Large intestine (tissue), 12 donors: ENCODE measurements at places on chromosomes 6 and 20. TPM values are rescaled to one million over a fixed set of nuclear protein-coding genes. Genes with fewer than 3 reads are reported as not detected.
A peak's percentile ranks its signal among the peaks of the same experiment; 100 is the strongest.

The CDSN gene
- polyA plus RNA-seq, result not detected

The RBPJL gene
- polyA plus RNA-seq, result not detected

The OXT gene
- polyA plus RNA-seq, result 5.2 TPM

- no peak for DNase-seq
Observed at GRCh38 chr6:44976677-44977641, 351.2 kb upstream of the RUNX2 start.

GRCh38 chr6:32327103-32327502 lies 44.6 kb downstream of the TSBP1 start:
- DNase-seq, result no peak

DNA sequence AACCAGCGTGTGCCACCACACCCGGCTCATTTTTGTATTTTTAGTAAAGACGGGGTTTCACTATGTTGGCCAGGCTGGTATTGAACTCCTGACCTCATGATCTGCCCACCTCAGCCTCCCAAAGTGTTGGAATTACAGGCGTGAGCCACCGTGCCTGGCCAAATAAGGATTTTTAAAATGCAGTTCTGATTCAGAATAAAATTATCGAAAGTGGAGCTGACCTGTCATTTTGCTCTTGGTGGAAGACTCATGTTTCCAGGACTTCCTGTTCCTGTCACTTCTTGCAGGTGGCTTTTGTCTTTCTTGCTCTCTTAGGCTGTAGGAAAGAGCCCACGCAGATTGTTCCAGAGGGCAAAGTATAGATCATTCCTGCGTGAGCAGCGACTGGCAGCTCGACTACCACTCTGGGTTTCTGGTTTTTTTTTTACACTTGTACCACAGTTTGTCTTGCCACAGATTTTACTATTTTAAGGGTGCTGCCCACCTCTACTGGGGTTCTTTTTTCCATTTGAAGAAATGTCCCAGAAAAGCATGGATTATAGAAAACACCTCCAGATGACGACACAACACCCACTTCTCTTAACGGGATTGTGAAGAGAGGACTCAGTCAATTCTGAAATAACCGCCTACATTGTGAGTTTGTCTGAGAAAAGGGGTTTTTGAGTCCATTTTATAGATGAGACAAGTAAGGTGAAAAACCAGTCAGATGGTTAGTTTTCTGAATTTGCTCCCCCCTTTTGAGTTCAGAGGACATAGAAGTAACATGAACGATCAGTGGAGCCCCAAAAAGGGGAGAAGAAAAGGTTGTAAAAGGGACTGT lies 7.5 kb downstream of the JARID2 start:
- DNase-seq, result peak; percentile 16

DNA sequence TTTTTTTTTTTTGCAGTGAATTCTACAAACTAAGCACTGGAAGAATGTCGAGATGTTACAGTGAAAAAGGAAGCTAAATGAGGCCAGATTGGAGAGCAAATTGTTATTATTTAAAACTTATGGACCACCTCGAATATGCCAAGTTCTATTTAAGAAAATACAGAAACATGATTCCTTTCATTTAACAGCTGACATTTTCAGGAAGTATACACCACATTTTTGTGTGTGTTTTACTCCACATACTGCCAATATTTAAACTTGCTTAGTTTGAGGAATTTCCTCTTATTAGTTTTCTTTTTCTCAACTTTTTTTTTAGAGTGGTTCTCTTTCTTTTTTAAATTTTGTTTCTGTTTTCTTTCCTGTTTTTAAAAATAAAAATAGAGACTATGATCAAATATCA lies 37.0 kb upstream of the GCLC start:
- no peak for DNase-seq

DNA sequence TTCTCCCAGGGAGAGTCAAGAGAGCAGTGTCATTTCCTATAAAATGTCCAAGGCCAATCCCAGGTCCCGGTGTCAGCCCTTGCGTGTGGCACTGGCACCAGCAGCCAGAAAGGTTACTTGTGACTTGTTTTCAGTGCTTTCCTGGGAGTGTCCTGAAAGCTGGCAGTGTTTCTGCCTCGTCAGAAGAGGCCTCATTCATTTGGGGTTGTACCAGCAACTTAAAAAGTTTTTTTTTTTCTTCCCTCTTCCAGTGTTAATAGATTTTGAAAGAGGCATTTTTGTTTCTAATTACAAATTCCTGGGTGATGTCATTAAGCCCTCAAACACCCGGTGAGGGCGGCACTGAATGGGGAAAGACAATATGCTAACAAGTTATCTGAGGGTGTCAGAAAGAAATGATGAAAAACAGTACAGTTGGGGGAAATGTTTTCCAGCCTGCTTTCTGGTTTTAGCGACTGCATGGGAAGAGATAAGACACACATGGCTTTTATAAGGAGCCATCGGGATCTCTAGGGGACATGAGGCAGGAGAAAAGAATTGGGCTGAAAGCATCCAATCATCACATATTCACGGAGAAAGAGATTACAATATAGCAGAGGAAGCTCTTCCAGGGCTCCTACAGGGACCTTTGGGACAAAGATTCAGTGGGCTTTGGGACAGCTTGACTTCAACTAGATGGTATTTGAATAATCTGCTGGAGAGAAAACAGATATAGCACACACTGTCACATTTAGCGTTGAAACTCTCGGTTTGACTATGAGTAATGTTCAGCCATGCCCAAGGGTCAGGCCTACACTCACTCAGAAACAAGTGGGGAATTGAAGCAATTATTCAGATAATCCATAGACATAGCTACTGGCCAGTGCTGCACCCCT lies 153.0 kb downstream of the BCAS1 start:
- DNase-seq, result no peak

DNA sequence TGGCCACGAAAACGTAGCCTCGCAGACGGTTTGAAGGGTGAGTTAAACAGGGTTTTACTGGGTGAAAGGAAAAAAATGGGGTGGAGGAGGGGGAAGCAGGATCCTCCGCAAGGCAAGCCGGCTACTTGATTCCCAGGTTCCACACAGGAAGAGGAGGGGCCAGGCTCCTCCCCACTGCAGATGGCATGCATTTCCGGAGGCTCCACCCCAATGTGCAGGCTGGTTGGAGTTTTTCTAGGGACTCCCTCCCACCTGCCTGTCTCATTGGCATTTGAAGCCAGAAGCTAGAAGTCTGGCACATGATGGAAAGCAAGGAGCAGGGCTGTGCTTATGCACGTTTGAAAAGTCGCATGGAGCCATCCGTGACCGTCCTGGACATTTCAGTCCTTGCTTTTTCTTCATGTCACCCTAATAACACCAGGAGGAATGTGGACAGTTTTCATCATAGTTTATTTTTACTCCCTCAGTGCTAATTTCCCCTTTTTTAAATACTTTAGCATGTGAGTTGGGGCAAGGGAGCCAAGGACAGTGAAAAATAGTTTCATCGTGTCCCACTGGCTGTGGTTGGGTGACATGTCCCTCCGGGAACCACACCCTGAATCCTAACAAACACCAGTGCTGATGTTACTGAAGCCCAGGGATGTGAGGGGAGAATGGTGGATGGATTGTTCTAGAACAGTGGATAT lies 100.1 kb upstream of the INSM1 start:
- DNase-seq, result no peak

DNA sequence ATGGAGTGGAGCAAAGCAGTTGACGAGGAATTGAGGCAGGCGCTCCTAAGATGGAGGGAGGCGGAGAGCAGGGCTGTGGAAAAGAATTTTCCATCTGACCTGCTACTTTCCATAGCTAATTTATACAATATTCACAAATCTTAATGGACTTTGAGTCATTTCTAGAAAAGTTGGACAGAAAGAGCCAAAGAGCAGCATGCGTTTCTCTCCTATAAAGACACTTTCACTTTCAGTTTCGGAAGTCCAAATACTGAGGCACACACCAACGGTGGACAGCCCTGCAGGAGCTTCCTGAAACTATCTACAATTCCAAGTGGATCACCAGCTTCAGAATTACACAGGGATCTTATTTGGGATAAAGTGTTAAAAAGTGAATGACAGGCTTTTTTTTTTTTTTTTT lies 43.5 kb downstream of the PANK2 start:
- no peak for DNase-seq

DNA sequence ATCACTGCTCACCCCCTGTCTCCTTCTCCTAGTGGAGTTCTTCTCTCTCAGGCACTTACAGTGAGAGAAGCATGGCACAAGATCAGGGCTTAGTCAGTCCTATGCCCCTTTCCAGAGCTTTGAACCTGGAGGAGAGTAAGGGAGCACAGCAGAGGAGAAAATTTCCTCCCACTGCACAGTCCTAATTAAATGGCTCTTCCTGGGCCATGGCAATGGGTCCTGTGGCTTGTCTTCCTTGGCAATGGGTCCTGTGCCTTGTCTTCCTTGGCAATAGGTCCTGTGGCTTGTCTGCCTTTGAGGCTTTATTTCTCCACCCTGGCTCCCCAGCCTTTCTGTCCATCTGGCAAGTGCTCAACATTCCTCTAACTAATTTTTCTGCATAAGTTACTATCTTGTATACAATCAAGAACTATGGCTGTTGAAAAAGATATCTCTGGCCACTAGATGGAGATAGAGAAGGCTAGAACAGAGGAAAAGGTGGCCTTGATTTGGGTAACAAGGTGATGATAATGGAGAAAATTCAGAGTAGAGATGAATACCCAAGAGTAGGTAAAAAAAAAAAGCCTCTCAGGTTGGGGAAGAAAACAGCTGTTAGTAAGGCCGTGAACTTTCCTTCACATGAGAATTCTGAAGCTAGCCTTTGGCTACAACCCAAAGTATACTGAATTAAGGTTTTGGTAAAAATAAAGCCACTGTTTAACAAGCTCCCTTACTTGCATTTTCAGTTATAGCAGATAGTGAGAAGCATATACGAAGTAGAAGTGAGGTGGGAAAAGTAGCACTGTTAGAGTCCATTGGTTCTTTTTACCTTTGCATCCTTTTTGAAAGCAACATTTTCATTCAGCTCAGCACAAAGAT lies 504.9 kb downstream of the DOK5 start:
- no peak for DNase-seq

GRCh38 chr20:11162026-11162775 lies 488.4 kb upstream of the JAG1 start:
- DNase-seq, result no peak

DNA sequence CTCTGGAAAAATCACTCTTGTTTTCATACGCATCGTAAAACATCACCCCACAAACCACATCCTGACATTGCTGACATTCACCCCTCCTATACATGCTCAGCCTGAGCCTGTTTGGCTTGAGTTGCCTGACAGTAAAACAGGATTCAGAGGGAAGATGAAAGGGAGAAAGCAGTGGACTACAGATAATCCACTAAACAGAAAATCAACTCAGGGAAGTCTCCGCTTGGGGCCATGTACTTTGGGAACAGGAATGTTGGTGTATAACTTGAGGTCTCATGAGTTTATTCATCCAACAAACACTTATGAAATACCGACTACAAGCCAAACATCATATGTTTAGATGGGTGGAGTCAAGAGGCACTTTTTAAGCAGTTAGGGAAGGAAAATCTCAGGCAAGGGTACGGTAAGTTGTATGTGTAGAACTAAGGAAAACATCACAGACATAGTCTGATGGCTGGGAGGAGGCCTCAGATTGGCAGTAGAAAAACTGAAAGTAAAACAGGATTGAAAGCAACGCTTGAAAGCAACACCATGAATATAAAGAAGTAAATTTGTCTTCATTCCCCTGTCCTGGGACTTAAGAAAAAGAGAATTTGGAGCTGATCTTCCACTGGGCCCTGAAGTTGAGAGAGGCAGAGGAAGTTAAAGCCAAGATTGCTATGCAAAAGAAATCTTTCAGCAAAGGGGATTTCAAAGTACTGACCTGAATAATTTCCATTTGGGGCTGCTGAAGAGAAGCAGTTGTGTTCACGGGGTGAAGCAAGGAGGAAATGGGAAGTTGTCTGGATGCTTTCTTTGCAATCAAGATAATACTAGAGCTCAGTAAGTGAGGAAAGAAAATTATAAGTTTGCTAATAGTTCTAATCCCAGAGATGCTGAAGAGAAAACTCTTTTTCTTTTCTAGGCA lies 28.8 kb downstream of the PDE7B start:
- peak; percentile 20 for DNase-seq

- DNase-seq, result peak; percentile 42
Observed at GRCh38 chr6:168884646-168885086, 369.0 kb downstream of the THBS2 start.
